NCI-H2029 (cell line): ENCODE measurements at places on chromosomes 16 and 17.

DNA sequence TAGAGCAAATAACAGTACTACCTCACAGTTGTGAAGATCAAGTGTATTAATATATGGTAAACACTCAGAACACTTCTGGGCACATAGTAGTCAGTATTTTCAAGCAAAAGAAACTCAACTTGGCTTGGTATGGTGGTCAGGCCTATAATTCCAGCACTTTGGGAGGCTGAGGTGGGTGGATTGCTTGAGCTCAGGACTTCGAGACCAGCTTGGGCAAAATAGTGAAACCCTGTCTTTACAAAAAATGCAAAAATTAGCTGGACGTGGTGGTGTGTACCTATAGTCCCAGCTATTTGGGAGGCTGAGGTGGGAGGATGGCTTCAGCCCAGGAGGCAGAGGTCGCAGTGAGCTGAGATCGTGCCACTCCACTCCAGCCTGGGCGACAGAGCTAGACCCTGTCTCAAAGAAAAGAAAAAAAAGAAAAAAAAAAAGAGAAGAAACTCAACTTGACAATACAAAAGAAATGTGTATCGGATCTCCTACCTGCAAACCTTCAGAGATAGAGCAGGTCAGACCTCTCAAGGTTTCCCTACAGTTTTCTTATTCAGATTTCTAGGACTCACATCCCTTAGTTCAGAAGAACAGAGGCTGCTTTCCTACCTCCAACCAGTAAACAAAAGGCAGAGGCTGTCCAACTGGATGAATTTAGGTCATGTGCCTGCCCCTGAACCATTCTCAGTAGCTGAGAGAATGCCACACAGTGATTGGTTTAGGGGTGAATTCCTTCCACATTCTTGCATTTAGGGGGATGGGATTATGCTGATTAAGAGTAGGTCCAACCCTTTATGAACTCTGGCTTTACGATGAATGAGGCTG, 1.7 kb upstream of the KPNA2 start:
- DNase-seq, result no peak

DNA sequence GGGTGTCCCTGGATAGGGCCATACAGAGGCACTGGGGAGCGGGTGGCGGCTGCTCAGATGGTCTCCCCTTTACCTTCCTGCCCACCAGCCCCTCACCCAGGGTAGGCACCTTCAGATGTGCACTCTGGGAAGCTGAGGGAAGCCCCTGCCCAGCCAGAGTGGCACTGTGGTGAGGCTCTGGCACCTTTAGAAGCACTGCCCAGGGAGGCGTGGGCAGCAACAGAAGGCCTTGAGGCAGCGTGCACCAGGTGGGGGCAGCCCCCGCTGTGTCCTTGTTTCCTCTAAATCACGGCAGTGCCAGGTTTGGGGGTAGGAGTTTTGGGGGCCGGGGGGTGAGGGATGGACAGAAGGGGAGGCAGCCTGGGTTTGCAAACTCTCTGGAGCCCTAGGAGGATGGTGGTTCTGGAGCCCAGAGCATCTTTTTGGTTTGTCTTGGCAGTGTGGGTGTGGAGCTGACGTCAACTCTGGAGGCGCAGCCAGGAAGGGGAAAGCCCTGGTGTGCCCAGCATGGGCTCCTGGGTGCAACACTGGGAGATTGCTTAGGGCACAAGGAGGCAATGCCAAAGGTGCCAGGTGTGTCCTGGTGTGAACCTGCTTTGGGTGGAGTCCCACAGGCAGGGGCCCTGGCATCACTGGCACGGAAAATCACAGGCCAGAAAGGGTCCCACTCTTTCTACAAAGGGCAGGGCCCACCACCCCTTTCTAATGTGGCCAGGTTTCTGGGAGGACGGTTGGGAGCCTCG, 23.1 kb upstream of the CDC42EP4 start:
- no peak for DNase-seq

DNA sequence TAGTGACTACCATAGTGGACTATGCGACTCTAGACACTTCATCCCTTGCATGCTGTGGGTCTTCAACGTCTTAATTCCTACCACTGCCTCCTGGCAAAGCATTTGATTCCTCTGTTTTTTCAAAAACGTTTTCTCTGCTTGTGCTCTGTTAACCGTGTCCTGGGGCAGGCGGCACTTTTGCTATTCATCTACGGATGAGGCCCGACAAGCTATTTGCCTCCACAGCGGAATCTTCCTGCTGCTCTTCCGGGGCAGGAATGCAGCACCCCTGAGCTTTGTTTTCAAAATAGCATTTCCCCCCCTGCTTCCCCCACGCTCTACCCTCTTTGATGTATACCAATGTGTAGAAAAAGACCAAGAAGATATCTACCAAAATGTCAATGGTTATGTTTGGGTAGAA, 39.8 kb upstream of the METTL16 start:
- no peak for DNase-seq

DNA sequence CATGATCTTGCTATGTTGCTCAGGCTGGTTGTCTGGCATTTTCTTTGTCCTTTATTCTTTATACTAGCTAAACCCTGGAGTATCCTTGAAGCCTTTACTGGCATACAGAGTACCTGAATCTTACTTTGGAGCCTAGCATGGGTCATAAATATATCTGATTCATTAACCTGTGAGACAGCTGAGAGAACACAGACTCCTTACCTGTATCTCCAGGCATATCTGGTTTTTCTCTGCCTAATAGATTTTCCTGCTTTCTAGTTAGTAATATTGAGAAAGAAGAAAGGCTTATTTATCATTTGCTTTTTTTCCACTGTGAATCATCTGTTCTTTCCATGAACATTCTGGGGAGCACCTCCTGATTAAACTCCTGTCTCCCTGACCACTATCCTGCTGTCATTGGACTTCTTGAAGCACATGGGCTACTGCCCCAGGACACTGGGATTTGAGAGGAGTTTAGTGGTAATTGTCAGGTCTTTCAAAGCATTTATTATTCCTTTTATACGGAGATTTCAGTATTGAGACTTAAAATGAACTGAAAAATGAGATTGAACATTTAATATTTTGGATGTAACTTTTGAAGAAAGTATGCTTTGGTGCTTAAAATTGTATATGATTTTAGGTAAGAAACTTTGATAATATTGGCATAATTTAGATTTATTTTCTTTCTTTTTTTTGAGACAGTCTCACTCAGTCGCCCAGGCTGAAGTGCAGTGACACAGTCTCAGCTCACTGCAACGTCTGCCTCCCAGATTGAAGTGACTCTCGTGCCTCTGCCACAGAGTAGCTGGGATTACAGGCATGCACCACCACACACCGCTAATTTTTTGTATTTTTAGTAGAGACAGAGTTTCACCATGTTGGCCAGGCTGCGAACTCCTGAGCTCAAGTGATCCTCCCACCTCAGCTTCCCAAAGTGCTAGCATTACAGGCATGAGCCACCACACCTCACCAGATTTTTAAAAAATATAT, 8.6 kb downstream of the PDP2 start:
- DNase-seq, result no peak

GRCh38 chr17:73257516-73257915, 4.2 kb downstream of the CPSF4L start:
- no peak for DNase-seq

GRCh38 chr16:55640701-55641327, 15.0 kb upstream of the SLC6A2 start:
- no peak for DNase-seq

DNA sequence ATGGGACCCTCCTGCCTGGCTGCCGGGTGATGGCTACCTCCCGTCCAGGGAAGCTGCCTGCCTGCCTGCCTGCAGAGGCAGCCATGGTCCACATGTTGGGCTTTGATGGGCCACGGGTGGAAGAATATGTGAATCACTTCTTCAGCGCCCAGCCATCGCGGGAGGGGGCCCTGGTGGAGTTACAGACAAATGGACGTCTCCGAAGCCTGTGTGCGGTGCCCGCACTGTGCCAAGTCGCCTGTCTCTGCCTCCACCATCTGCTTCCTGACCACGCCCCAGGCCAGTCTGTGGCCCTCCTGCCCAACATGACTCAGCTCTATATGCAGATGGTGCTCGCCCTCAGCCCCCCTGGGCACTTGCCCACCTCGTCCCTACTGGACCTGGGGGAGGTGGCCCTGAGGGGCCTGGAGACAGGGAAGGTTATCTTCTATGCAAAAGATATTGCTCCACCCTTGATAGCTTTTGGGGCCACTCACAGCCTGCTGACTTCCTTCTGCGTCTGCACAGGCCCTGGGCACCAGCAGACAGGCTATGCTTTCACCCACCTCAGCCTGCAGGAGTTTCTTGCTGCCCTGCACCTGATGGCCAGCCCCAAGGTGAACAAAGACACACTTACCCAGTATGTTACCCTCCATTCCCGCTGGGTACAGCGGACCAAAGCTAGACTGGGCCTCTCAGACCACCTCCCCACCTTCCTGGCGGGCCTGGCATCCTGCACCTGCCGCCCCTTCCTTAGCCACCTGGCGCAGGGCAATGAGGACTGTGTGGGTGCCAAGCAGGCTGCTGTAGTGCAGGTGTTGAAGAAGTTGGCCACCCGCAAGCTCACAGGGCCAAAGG, 36.8 kb downstream of the NLRC5 start:
- DNase-seq, result no peak

DNA sequence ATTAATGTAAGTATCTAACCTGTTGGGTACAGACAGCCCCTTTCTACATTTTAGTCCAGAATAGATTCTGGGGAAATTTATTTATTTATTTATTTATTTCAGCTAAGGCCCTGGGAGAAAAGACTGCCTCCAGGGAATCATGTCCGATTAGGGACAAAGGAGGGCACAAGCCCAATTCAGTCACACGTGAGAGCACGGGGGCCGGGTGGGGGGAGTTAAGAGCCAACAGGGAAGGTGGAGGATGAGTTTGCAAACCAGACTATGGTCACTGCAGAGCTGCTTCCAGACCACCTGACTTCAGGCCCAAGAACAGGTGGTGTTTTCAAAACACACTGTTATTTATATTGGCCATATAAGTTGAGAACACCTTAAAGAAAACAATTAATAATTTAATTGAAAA, 1.6 kb upstream of the ZFHX3 start:
- DNase-seq, result no peak

DNA sequence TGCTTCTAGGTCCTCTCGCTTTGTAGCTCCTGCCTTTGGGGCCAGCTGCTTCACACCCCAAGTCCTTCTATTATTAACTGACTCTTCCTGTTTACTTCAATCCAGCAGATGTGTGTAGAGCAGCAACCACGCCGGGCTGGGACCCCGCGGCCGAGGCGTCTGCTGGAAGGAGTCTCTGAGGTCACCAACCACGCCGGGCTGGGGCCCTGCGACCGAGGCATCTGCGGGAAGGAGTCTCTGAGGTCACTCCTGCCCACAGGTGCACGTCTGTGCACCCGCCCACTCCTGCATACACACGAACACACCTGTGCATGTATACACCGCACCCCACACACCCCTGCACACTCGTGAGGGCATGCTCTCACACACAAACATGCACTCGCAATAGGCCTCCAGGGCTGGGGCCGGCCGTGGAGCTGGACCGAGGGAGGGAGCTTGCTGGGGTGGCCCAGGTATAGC, 7.8 kb upstream of the TEX19 start:
- no peak for DNase-seq

GRCh38 chr16:27723711-27724481, 174.0 kb downstream of the KATNIP start:
- DNase-seq, result peak; percentile 12

DNA sequence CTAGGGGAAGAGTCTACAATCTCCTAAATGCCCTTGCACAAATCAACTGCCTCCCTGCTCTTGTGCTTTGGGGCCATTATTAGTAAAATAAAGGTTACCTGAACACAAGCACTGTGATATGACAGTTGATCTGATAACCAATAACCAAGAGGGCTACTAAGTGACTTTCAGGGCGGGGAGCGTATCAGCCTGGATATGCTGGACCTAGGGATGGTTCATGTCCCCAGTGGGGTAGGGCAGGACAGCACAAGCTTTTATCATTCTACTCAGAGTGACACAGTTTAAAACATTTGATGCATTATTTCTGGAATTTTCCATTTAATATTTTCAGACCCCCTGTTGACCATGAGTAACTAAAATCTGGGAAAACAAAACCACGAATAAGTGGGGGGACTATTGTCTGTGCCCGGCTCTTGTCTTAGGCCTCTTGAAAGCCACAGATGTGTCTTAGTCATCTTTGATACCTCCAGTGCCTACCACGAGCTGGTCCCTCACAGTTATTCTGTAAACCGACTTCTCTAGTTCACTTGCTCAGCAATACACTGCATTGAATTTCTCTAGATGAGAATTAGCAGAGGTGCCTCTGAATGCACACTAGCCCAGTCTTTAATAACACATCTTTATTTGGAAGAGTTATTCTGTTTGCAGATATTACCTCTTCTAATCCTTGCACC, 94.6 kb upstream of the DHX40 start:
- DNase-seq, result no peak

- DNase-seq, result no peak
Observed at GRCh38 chr17:80986046-80986445, 5.6 kb upstream of the CHMP6 start.

DNA sequence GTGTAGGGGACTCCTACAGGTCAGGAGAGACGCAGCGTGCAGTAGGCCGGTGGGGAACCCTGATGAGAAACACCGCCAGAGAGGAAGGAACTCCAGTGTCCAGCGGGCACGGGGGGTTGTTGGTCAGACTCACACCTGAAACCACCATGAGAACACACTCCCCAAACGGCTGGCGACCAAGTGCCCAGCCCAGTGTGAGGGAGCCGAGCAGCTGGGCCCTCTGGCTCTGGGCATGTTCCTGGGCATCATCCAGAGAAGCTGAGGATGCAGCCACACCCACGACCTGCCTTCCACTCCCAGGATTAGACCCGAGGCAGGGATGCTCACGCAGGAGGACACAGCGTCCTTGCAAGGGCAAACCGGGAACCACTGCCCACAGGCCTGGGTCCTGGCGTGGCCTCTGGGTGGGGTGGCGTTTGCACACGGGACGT, 108.3 kb upstream of the ZNF750 start:
- DNase-seq, result no peak

GRCh38 chr16:4847774-4848587, 700 bp downstream of the UBN1 start:
- DNase-seq, result peak; percentile 6

GRCh38 chr16:1026057-1026783, 44.6 kb downstream of the SOX8 start:
- DNase-seq, result no peak

- DNase-seq, result no peak
Observed at GRCh38 chr17:7748076-7748775, 30.7 kb downstream of the DNAH2 start.
